T follicular helper cell (primary cell): ENCODE measurements at places on chromosomes 7 and 10.

DNA sequence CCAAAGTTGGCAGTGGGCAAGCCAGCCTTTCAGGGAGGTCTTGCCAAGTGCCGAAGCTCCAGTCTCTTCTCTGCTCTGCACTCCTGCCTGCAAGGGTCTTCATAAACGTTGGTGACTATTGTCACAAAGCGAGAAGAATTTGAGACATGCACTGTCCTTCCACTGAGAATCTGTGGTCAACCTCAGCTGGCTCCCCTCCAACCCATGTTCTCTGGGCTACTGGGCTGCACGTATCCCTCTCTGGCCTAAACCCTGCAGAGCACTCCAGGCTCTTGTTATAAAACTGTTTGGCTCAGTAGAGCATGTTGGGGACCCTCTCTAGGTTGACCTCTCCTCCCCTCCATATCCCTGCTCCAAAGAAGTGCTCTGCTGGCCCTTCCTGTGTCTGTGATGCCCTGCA is 260.4 kb upstream of the NFE2L3 start:
- DNase-seq = no peak

DNA sequence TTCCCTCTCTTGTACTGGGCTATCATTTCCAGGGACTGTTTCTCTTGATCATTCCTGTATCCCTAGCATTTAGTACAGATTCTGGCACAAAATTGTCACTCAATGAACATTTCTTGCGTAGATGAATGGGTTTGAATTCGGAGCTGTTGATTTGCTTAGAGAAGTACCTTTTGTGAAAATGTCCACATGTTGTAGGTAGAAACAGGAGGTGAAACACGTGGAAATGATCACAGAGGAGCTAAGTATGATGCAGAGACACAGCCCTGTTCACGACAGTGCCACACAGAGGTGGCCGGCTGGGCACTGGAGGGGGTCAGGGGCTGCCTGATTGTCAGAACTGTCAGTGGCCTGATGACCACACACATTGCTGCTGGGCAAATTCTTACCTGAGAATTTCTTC is 196.1 kb upstream of the PRKCQ start:
- no peak for DNase-seq

- DNase-seq = no peak
Observed at GRCh38 chr10:125064681-125065492, 95.5 kb downstream of the CTBP2 start.

DNA sequence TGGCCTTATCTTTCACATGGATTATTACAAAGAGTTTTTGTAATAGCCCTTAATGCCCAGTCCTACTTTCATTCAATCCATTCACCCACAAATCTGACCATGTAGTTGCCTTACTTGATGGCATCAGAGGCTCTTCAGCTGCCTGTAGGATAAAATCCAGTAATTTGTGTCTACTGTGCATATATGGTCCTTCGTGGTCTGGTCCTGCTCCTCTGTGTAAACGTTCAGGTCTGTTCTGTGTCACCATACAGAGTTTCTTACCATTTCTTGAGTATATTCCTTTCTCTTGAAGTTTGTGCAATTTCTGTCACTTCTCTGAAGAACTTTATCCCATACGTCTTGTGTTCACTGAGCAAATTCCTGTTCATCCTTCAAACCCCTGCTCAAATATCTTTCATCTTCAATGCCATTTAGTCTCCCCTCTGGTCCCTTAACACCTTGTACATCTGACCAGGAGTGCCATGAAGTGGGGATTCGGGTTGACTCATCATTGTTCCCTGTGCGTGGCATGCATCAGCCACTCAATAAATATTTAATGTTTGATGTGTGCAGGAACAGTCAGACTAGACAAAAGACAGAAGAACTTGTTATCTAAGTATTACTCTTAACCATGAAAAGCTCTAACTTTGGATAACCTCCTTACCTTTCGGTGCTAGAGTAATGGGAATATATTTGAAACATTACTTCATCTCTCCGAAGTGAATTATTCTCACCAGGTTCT is 98.6 kb upstream of the RPA3 start:
- no peak for DNase-seq

DNA sequence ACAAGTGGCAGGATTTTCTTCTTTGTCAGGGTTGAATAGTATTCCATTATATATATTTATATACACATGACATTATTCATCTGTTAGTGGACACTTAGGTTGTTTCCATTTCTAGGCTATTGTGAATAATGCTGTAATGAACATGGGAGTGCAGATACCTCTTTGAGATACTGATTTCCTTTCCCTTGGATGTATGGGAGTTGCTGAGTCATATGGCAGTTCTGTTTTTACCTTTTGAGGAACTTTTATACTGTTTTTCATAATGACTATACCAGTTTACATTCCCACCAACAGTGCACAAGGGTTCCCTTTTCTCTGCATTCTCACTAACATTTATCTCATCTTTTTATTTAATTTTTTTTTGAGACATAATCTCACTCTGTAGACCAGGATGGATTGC is 1.8 kb upstream of the CLCN1 start:
- DNase-seq = no peak

GRCh38 chr10:71715860-71716259 is 3.7 kb downstream of the C10orf105 start:
- no peak for DNase-seq

- DNase-seq = no peak
Observed at GRCh38 chr10:24469993-24470392, 253.7 kb downstream of the ARHGAP21 start.

- no peak for DNase-seq
Observed at GRCh38 chr7:107594961-107595737, 15.1 kb downstream of the BCAP29 start.

DNA sequence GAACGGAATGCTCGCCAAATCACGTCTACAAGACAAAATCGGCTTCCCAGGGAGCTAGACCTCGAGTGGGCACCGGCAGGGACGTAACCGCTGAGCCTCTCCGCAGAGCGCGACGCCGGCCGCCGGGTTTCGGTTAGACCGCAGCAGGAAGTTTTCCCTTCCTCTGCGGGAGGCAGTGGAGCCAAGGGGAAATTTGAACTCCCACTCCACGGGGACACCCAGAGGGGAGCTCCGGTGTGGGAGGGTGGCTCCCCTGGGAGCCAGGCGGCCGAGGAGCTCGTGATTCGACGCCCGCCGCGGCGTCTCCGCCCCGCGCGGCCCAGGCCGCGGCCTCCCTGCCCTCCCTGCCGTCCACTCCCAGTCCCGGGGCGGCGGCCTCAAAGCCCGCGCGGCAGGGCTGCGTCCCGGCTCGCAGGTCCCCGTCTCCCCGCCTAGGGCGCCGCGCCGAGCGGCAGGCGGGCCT is 426 bp downstream of the SYPL1 start:
- DNase-seq = peak; percentile 12

DNA sequence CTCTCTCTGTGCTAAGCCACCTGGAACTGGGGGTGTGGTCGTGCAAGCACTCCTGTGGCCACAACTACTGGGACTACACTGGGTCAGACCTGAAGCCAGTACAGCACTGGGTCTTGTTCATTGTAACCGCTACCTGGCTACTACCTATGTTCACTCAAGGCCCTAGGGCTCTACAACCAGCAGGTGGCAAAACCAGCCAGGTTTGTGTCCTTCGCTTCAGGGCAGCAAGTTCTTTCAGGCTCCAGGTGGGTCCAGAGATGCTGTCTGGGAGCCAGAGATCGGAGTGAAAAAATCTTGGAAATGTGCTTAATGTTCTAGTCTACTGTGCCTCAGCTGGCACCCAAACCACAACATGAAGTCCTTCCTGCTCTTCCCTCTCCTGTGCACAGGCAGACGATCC is 171.6 kb upstream of the SORCS1 start:
- no peak for DNase-seq

- DNase-seq = no peak
Observed at GRCh38 chr10:17657103-17657500, 13.2 kb downstream of the STAM start.

DNA sequence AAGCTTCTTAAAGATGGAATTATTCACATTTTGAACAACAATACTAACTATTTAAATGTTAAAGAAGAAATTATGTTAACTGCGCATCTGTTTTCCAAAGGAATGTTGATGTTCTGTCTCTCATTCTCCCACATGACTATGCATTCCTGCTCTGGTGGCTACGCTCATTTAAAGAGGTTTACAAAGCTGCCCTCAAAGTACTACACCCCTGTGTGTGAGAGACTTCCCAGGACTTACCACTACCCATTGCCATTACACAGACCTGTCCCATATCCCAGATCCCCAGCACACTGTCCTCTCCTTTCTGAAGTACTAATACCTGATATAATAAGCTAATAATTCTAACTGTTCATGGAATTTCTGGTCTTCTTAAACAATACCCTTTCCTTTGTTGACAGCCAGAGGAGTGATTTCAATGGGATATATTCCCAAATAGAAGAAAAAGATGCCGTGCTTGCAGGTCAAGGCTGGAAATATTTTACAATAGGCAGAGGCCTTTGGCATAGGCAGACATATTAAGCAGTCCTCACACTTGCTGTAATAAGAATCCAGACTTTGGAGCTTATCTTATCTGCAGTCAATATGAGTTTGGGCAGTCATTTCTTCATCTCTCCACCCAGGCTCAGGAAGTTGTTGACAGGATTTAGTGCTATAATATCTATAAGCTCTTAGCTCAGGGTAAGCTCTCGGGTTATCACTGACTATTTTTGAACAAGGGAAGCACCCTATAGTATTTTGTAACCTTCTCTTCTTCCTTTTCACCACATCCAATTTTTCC is 12.2 kb downstream of the LIPF start:
- DNase-seq = no peak

- no peak for DNase-seq
Observed at GRCh38 chr7:16067711-16068110, 353.6 kb downstream of the CRPPA start.

GRCh38 chr7:35714407-35714806 is 19.5 kb upstream of the HERPUD2 start:
- no peak for DNase-seq

DNA sequence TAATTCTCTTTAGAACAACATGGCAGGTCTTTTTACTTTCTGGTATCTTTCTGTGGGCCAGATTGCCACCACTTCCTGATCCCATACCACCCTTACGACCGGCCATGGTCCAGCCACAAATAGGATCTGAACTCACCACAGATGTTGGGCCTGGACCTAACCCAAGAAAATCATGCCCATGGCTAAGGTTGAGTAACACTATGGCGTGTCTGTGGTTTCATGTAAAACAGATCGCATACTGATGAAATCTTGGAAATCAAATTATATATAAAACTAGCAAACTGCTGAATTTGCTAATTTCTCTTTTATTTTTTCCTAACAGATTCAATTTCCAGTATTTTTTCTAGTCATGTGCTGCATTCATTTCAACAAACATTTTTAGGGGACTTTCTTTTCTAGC is 77.2 kb downstream of the CH25H start:
- no peak for DNase-seq

- no peak for DNase-seq
Observed at GRCh38 chr7:93948873-93949272, 27.3 kb downstream of the GNG11 start.

- no peak for DNase-seq
Observed at GRCh38 chr10:104416851-104417250, 63.2 kb downstream of the CFAP58 start.

DNA sequence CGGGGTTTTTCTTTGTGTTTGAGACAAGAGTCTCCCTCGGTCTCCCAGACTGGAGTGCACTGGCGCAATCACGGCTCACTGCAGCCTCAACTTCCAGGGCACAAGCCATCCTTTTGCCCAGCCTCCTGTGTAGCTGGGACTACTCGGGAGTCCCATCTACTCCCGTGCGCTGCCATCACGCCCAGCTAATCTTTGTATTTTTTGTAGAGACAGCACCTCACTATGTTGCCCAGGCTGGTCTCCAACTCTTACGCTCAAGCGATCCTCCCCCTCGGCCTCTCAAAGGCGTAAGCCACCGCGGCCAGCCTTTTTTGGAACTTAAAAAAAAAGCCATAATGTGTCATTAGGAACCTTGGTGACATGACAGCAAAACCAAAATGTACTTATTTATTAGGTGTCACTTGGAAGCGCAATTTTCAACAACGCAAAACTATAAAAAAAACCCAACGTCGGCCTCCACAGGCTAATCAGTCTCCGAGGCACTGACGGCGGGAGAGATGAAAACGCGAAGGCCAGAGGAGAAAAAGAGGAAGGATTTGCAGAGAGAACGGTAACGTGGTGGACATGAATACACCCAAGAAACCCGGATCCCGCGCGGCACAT is 911 bp upstream of the HNRNPH3 start:
- peak; percentile 9 for DNase-seq

DNA sequence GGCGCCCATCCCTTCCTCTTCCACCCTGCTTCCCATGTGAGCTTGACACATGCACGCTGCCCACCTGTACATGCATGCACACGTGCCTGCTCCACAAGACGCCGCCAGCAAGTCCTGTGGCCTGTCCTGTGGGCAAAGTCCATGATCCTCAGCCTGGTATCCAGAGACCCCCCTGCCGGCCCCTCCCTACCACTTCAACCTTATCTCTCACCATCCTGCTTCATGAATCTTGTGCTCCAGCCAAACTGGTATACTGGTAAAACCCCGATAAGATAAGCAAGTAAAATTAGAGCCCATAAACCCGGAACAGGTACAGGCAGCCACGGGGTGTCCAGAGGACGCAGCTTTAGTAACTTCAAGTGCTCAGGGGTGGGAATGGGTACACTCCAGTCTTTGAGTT is 11.8 kb upstream of the TBXAS1 start:
- DNase-seq = no peak

DNA sequence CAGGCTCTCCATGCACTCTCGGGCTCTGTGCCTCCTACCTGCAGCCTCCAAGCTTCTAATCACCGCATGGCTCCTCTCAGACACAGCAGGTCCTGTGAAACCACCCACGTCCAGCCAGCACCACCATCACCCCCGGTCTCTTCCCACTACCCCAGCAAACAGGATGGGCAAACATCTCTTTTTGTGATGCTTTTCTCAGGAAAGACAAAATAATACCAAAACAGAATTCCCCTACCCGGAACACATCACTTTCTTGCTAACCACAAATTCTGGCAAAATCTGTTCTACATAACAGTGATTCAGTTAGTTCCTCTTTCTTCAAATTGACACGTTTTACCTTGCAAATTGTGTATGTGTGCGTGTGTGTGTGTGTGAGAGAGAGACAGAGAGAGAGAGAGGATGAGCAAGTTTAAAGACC is 6.5 kb downstream of the SNX8 start:
- no peak for DNase-seq

- no peak for DNase-seq
Observed at GRCh38 chr7:40232242-40232893, 97.6 kb downstream of the SUGCT start.

- no peak for DNase-seq
Observed at GRCh38 chr10:65620404-65621048, 1305.3 kb upstream of the LRRTM3 start.

DNA sequence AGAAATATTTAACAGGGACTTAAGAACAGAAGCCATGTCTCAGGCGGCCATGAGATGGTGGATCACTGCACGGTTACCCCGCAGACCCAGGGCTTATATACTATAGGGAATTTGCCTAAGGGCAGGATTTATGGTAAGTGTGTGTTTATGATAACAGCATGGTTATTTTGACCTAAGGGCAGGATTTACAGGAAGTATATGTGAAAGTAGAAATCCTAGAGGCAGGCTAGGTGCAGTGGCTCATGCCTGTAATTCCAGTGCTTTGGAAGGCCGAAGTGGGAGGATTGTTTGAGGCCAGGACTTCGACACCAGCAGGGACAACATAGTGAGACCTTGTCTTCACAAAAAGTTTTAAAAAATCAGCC is 43.0 kb upstream of the ZNF438 start:
- no peak for DNase-seq
